8988T (cell line): ENCODE measurements at places on chromosomes 4 and X.

DNA sequence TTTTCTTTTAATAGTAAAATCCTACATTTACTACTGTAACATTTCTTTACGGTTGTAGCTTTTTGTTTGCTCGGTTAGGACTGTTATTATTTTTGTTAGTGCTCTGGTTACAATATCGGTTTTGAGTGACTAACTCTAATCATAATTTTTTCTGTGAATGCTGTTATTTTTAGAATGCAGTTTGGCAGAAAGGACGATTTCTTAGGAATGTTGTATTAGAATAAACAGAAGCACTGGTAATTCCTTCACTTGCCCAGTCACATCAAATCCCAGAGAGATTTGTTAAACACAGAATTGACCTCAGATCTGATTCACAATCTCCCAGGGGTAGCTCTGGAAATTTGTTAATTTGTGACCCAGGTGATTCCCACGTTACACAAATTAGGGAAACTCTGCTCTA, 21.7 kb downstream of the DDIT4L start:
- no peak for DNase-seq

DNA sequence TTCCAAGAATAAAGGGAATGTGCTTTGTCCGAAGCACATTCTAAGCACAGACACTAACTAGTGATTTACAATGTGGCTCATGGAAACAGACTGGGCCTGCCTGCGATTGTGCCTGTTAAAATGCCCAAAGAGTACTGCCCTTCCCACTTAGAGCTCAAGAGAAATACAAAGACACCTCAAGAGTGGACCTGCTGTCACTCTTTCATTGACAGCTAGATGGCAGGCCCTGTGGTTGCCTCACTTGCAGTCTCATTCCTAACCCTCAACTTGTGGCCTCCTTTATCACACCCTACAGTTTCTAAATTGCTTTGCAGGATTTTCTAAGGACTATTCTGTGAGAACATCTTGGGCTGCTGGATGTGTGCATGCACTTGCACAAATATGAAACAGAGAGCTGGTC, 331.0 kb upstream of the EMCN start:
- DNase-seq = no peak

GRCh38 chrX:10574663-10575062, 45.7 kb downstream of the MID1 start:
- DNase-seq = no peak

- DNase-seq = no peak
These were observed at the start of gene NDUFC1 for GRCh38 chr4:139301821-139302611. Gene NDUFC1, minus strand, starts transcription at chr4:139302477. Its CDS starts 6,679 bp downstream, at chr4:139295798.

- DNase-seq = no peak
These were observed 1302.7 kb downstream of the TECRL start for GRCh38 chr4:63106600-63106999.
